CD4-positive, alpha-beta T cell treated with Interleukin-6 at 100 ng/mL for 8 hours (primary cell): ENCODE measurements at places on chromosomes 5 and 9.

- no peak for DNase-seq
These were observed 172.5 kb downstream of the FAM114A2 start for GRCh38 chr5:153866176-153866575.

DNA sequence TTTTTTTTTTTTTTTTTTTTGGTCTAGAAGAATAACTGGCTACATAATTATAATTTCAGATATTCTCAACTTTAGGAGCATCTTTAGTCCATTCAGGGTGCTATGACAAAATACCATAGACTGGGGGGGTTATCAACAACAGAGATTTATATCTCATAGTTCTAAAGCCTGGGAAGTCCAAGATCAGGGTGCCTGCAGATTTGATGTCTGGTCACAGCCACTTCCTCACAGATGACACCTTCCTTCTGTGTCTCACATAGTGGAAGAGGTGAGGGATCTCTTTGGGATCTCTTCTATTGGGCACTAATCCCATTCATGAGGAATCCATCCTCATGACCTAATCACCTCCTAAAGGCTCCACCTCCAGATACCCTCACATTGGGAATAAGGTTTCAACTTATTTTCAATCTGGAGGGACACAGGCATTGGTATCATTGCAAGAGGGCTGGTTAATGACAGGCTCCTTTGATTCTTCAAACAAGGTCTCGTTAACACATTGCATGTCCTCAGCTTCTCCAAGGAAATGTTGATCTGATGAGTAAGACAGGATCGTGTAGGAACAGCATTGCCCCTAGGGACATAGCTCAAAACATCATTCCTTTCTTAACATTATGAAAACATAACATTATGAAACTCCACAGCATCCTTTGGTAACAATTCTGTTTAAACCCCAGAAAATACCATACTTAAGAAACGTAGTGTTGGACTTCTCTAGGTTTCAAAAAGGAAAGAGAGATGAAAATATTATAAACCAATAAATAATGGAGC is 372.4 kb downstream of the SEMA5A start:
- DNase-seq: no peak

DNA sequence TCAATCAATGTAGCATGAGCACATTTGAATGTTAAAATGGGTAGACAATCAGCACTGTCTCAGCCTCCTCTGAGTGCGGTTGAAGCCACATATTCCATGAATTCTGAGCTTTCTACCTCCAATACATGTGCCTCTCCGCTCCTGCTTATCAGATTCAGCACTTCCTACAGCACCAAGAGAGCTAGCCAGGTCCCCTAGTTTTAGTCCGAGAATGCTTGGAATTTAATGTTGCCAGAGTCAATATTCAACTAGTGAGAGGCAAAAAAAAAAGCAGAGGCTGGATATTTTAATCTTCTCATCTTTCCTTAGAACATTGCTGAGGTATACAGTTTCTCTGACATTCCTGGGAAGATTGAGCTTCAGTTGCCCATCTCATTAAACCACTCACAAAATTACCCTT is 1979.1 kb upstream of the CDH9 start:
- DNase-seq: no peak

DNA sequence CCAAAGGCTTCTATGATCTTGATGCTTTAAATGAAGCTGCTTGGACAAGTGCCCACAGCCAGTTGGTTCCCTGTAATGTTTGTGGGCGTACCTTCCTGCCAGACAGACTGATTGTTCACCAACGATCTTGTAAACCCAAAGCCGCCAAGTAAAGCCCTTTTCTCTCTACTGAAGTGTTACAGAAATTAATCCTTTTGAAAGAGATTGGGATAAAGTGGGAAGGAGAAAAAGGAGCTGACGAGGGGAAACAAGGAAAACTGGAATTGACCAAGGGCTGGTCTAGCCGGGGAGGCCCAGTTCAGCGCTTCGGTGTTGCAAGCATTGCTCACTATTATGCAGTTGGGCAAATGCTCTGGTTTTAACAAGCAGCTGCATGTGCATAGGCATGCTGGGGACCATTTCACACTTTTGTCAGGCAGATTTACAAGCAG is 53.2 kb downstream of the ZNF474 start:
- DNase-seq: no peak
